ENCODE measurements at places on chromosomes 5 and 9.

DNA sequence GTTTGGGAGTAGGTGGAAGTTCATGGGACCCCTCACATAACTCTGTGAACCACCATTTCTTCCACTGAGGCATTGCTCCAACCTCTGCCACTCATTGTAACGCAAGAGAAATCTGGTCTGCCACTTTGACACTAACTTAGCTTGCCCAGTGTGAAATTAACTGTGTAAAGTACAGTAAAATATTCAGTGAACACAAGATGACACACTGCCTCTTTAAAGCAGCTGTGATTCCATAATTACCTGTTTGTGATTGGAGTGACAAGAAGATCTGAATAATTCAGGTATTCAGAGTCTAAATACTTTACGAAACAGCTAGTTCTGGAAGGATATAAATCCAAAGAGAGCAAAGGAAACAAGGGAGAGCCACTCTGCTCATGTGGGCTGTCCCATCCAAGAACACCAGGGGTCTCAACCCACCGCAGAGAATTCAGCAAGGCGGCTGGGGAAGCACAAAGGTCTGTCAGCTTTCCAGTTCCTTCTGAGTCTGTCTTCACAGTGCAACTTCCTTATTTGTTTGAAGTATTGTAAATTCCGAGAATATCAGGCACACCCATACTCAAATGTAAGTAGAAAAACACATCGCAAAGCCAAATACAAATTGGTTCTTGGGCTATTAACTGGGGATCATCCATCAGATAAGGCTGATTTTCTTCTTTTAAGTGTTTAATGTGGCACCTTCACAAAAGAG lies 86.9 kb downstream of the GNAQ start:
- no peak for DNase-seq

DNA sequence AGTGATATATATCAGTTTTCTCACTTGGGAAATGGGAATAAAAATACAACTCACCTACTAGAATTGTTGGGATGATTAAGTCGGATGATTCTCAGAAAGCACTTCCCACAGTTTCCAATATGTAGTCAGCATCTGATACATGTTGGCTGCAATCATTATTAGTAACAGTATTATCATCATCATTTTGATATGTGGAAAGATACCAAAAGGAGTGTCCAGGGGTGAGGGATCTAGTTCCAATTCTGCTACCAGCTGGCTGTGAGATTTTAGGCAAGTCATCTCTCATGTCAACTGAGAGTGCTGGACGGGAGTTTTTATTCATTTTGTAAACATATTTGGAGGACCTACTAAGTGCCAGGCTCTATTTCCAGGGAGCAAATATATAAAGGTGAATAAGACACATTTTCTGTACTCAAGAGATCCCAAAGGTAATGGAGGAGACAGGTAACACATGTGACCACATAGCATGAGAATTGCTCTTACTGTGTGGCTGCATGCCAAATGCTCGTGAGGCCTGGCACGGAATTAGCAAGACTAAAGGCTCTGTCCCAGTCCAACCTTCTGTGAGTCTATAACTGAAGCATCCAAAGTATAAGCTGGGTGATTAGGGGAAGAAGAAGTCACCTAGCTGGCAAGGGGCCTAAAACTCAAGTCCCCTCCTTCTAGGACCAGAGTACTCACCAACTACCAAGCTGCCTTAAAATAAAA lies 83.0 kb downstream of the GRIA1 start:
- DNase-seq: no peak

- no peak for DNase-seq
Observed at GRCh38 chr9:109781541-109782197, 1.7 kb downstream of the PALM2AKAP2 start.

- DNase-seq: no peak
Observed at GRCh38 chr5:102582696-102583095, 83.9 kb upstream of the SLCO6A1 start.

GRCh38 chr5:99030906-99031440 lies 102.2 kb upstream of the CHD1 start:
- no peak for DNase-seq

- DNase-seq: no peak
Observed at GRCh38 chr5:42634575-42634974, 122.0 kb upstream of the CCDC152 start.

- no peak for DNase-seq
Observed at GRCh38 chr9:76415154-76415553, 20.9 kb upstream of the RFK start.

GRCh38 chr5:160507221-160507721 lies 85.6 kb downstream of the PTTG1 start:
- DNase-seq: no peak

DNA sequence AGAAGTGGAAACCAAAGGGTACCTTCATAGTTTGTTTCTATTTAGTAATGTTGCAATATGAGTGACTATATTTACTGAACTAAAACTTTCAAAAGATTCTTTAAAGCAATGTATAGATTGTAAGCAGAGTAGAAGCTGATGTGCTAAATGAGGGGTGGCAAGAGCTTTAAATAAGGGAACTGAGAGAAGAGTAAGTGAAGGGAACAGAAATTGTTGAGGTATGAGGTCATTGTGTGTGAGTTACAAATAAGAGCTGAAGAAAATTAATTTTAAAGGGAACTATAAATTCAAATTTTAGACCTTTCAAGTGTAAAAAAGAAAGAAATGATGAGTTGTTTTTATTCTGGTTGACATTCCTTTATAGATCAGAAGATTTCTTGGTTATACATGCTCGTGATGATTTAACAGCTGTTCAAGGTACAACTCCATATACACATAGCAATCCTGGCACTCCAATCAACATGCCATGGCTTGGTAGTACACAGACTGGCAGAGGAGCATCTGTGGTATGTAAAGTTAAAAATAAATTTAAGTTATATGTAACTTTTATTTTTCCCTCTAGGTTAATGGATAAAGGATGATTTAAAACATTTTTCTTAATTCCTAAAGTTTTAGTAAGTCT lies 135.1 kb upstream of the TNFAIP8 start:
- no peak for DNase-seq

DNA sequence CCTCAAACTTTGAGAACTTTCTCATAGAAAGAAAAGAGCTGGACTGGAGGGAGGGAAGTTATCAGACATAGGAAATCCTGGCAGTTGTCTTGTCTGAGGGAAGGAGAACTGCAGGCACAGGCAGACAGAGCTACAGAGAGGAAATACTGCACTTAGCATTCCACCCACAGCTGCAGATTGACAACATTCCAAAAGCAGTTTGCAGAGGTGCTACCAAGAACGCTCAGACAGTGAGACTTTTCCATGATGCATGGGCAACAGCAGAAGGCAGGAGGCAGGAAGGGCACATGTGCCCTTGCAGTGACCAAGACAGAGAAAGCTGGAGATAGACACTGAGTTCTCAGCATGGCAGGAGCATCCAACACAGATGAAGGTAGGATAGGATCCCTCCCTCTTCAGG lies 327.5 kb upstream of the ZNF462 start:
- DNase-seq: no peak

- DNase-seq: no peak
Observed at GRCh38 chr9:130379649-130379970, 65.2 kb upstream of the ASS1 start.

DNA sequence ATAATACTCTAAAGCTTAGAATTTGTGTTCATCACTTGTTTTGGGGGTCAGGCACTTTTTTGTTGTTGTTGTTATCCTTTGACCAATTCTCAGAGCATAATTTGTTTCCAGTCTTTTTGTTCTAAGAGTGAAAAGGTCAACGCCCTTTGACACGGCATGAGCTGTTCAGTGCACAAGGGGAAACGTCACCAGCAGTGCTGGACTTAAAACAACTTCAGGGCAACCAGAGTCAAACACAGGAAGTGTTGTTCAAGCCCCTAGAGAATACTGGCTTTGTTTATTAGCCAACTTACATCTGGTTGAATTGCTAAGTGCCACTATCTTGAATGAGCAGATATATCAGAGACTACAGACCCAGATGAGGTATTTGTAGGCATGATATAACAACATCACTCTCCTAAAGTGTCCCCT lies 368.9 kb downstream of the TMEM161B start:
- DNase-seq: no peak

- DNase-seq: no peak
Observed at GRCh38 chr5:178215280-178216002, 11.1 kb downstream of the HNRNPAB start.

DNA sequence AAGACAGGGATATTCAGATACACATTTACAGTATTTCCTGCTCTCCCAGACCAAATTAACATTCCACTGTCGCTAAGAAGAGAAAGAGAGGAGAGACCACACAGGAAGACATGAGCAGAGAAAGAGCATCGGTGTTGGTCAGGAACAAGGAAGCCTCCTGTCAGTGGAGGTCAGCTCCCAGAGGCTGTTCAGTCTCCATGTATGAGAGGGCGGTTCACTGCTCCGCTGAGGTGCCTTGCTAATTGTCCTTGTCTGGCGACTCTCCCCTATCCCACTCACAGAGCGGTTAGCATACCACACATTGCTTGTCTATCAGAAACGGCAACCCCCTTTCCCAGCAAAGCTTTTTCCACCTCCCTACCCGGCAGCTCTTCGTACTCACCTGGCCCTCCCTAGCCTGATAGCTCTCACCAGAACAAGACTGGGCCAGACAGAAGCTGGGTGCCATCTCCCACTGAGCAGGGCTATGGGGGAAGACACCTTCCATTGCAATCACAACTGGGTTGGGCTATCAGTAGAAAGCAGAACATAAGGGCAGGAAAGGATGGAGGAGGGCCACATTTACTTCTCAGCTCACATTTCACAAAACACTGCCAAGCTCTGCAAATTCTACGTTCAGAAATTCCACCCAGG lies 58.6 kb upstream of the LMNB1 start:
- DNase-seq: no peak

GRCh38 chr5:78339617-78340436 lies 20.6 kb upstream of the SCAMP1 start:
- DNase-seq: no peak

All from NCI-H1417 treated with DMSO at 0.1 percent for 48 hours (cell line).